ENCODE measurements at places on chromosomes 1 and 21.

DNA sequence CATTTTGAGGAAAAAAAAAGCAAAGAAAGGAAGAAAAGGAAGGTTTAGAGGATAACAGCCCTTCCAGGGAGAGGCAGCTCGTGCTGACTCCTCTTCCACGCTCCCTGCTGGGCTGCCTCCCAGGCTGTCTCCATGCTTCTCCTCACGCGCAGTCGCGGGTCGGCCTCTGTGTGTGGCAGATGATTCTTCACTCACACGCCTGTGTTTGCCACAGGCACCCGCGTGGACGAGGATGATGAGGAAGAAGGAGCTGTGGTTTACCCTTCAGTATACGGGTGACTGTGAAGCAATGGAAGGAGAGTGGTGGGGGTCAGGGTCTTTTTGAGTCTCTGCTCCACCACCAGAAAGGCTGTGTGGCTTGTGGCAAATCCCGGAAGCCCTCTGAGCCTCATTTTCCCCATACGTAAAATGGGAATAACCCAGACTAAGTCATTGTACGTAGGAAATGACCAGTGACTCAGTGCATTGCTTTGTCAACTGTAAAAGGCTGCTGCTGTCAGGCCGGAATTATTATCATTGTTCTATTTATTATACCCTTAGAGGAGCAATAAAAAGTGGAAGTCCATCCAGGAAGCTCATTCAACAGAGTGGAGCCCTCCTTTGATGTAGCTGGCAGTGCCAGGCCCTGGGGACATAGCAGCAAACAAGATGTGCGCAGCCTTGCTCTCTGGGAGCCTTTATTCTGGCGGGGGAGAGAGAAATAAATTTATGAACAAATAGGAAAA lies 11.9 kb upstream of the SH2D2A start:
- no peak for DNase-seq

DNA sequence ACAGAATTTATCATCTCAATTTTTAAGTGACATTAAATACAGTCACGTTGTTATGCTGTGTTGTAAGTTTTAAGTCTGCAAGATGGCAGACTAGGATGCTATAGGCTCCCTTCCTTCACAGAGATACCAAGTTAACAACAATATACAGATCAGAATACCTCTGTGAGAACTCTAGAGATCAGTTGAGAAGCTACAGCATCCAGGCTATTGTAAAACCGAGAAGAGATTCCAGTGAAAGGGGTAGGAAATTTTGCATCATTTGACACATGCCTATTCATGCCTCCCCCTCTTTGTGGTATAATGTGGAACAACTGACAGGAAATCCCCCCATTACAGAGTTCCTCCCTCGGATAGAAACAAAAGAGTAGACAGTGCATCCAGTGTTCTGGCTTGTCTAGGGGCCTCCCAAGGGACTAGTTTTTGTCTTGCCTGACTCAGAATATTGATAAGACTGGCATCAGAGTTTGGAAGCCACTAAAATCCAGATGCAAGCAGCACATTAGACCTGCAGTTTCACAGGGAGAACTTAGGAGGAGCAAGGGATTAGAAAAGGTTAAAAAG lies 80.6 kb downstream of the LBR start:
- DNase-seq, result no peak

DNA sequence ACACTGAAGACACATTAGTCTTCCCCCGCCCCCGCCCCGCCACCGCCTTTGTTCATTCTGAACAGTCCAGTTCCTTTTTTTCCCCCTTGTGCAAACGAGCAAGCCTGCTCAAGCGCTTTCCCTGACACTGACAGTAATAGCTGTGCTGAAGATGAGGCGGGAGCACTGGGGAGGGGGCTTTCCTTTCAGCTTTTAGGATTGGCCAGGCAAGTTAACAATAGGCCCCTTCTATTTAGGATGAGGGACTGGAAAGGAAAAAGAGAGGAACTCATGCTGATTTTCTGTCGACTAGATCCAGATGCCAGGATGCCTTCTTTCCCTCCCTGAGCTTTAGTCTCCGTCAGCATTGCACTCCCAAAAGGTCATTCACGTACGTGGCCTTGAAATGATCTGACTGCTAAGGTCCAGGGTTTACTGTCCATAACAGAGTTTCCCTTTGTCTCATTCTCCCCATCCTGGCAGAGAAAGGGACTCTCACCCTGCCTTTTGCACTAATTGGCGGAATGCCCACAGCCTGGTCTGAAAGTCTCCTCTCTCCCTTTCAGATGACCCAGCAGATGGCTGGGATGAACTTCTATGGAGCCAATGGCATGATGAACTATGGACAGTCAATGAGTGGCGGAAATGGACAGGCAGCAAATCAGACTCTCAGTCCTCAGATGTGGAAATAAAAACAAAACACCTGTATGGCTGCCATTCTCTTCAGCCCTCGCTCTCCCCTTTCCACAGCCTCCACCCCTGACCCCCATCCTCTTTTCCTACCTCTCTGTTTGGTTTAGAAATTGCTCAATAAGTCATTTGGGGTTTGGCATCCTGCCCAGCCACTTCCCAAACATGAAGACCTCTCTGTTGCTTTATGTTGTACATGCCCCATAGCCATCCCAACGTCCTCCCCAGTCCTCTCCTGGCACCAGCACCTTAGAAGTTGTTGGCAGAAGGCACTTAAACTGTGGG lies 28.6 kb upstream of the ZFP69B start:
- no peak for DNase-seq

- DNase-seq, result no peak
Measured at GRCh38 chr1:198798923-198799386, 160.1 kb downstream of the PTPRC start.

DNA sequence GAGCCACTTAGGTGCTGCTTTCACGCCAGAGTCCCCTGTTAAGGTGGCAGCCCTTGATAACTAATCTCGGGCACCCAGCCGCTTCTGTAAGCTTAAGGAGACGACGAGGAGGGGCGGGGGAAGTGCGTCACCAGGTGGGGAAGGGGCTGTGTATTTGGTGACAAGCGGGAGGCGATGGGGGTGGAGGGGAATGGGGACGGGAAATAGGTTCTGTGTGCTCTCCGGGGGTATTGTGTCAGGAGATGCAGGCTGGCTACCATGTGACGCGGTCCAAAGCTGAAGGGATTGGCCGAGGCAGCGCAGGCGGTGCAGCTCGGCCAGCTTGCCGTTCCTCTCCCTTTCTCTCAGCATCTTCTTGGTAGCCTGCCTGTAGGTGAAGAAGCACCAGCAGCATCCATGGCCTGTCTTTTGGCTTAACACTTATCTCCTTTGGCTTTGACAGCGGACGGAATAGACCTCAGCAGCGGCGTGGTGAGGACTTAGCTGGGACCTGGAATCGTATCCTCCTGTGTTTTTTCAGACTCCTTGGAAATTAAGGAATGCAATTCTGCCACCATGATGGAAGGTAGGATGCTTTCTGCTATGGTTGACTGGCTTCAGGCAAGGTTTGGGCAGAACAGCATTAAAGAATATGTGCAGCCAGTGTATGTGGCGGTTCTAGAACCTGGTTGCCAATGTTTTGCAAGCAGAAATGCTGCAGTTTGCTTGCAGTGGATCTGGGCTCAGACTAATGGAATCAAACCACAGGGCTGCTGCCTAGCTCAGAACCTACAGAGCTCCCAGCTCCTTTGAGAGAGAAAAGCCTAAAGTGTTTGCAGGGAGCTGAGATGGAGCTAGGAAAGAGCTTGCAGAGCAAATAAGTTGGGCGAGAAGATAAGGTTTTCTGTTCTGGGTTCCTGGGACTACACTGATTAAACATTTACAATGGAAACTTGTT lies at the start of gene SGIP1:
Gene SGIP1 (plus strand): TSS at position 350 of the 937 bp plus-strand sequence. CDS start 206 bp downstream, at position 556.
- no peak for DNase-seq

DNA sequence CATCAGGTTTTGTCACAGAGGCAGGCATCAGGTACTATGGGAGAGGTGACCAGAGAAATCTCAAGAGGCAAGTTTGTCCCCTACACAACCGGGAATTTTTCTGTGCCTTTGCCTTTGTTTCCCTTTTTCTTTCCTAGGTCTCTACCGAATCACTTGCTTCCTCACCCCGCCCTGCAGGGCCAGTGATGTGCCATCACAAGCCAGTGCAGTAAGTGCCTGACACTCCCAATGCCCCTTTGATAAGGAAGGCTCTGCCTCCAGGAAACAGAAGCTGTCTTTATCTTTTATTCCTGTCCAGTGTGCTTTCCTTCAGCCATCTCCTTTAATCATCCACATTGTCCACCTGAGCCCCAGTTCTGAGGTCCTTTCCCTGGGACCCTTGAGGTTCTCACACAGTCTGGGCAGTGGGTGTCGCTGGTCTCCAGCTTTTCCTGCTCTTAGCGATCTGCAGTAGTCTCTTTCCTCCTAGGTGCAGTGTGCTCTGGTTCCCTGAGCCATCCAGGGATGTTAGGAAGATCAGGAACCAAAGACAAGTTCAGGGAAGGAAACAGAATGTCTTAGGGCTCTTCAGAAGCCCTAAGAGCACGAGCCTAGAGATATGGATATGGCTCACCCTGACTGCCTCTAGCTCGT lies 36.6 kb downstream of the GJA5 start:
- peak; percentile 16 for DNase-seq

- no peak for DNase-seq
Measured at GRCh38 chr1:211951856-211952255, 83.5 kb downstream of the INTS7 start.

DNA sequence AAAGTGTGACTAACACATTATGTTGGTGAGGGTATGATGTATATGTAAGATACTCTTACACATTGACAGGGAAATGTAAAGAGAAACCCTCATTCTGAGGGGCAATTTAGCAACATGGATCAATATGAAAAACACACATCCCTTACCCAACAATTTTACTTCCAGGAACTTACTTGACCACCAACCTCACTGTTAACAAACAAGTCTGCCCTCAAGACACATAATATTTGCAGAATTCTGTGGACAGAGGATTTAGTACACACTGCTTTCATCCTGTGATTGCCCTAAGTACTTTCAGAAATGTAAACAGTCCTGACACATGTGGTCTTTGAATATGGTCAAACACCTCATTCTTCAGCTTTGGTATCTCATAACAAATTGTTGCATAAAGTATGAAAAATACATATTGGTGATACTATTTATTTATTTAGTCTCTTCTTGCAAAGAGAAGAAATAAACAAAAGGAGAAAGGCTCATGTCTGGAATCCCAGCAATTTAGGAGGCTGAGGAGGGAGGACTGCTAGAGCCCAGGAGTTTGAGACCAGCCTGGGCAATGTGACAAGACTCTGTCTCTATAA lies 6.9 kb downstream of the USP48 start:
- no peak for DNase-seq

DNA sequence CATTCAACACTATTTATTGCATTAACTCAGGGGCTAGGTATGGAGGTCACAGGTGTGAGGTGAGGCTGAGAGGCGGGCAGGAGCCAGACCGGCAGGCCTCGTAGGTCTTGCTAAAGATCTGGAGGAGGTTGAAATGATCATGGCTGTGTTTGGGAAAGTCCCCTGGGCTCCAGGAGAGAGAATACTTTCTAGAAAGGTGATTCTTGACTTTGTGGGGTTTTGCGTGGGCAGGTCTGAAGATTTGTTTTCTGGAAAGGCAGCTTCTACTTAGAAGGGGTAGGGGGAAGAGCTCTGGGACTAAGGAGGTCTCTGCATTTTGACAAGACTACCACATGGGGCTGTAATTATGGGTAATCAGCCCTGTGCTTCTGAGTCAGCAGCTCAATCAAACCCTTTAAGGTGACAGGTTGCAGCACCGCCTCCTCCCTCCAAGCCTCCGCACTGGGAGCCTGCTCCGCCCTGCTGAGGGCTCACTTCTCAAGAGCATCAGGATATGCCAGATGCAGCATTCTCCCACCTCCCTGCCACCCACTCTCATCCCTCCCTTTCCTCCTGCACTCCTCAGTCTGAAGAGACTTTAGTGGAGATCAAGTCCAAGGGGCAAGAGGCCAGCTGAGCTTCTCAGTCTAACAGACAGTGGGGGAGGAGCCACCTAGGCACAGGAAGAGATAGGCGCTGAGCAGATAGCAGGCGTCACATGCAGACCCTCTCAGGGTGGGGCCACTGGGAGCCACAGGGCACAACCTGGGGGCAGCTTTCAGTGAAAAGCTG lies 30.5 kb downstream of the SLC30A1 start:
- DNase-seq, result no peak

Data from activated CD4-positive, alpha-beta T cell treated with anti-CD3 and anti-CD28 coated beads, Interleukin-2, amount 50 U/mL, for 1 hour (primary cell).